Smooth muscle cell of the coronary artery (primary cell): ENCODE measurements at places on chromosomes 6 and 20. TPM values are rescaled to one million over a fixed set of nuclear protein-coding genes. Genes with fewer than 3 reads are reported as not detected.

EFCAB8 gene
- under 0.01 TPM in 2 replicates for total RNA-seq

HSPA12B gene
- total RNA-seq: 3.5 TPM in 1 of 2 replicates, not detected in the other

HLA-DQA1 gene
- total RNA-seq: not detected in 2 replicates

BHLHE23 gene
- total RNA-seq: not detected in 2 replicates

OVOL2 gene
- total RNA-seq: not detected in 2 replicates

SLC2A10 gene
- total RNA-seq: 33.5 and 45.4 TPM in 2 replicates

CNR1 gene
- 0.45 TPM in 1 of 2 replicates, not detected in the other for total RNA-seq

FNDC1 gene
- 0.23 and 0.53 TPM in 2 replicates for total RNA-seq

SLC17A1 gene
- total RNA-seq: not detected in 2 replicates

OPRM1 gene
- not detected in 2 replicates for total RNA-seq

MLN gene
- total RNA-seq: not detected in 2 replicates

LGSN gene
- not detected in 2 replicates for total RNA-seq

SIRPG gene
- not detected in 2 replicates for total RNA-seq

EYS gene
- under 0.01 TPM in 1 of 2 replicates, not detected in the other for total RNA-seq

LTA gene
- total RNA-seq: not detected in 2 replicates

RTEL1 gene
- 9.2 and 12.5 TPM in 2 replicates for total RNA-seq

CAGE1 gene
- total RNA-seq: 0.08 and 0.12 TPM in 2 replicates

SLC22A1 gene
- total RNA-seq: 0.53 and 0.70 TPM in 2 replicates

GHRH gene
- not detected in 2 replicates for total RNA-seq
